ENCODE measurements at places on chromosomes 3 and 15.

DNA sequence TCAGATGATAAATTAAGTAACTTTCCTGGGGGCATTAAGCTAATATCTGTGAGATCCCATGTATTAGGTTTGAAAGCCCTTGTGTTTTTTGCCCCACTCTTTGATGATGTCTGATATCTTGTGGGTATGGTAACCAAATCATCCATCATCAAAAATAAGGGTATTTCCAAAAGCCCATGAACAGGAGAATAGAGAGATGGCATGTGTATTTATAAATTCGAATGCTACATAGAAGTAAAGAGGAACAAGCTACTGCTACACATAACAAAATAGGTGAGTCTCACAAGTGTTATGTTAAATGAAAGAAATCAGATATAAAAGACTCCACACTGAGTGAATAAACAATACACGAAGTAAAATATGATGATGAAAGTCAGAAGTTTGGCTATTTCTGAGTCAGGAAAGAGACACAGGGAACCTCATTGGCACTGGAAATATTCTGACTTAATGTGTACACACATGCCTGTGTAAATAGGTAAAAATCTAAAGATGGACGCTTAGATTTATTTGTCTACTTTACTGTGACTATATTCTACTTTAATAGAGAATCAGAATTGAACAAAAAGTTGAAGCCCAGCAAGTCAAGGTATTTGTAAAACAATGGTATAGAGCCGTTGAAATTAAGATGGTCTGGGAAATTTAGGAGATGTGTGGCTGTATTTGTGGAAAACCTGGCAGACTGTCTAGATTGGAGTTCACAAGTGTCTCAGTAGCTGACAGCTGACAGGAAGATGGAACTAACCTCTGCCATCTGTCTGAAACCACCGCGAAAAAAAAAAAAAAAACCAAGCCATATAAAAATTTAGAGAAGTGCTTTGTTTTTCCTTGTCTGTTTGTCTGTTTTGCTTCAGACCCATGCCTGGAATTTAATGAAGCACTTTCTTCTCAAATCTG lies 111.0 kb upstream of the TGFBR2 start:
- no peak for DNase-seq

GRCh38 chr3:126872701-126873342 lies 110.1 kb upstream of the PLXNA1 start:
- no peak for DNase-seq

DNA sequence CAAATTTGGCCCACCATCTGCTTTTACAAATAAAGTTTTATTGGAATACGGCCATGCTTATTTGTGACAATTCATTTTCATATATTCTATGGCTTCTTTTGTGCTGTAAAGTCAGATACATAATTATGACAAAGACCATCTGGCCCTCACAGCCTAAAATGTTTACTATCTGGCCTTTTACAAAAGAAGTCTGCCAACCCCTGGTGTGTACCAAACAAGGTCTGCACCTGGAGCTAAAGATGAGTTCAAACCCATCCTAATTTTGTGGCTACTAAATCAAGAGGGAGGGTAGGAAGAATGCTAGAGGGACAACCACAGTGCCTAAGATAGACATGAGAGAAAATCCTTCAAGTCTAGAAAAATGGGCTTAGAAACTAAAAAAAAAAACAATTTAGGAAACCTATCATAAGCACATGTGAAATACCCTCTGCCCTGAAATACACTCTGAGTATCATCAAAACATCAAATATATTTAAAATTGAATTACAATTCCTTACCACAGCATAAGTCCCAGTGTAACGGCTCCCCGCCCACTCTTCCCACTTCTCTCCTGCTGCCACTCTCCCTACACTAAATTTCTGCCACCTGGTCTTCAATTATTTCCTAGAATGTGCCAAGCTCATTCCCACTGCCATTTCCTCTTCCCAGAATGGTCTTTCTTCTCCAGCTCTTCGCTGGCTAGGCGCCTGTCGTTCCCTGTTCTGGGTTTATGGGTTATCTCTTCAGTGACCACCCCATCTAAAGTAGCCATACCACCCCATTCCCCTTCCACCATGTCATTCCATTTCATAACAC lies 950.7 kb upstream of the CFAP20DC start:
- DNase-seq, result no peak

GRCh38 chr3:66406831-66407610 lies 93.8 kb downstream of the LRIG1 start:
- no peak for DNase-seq

GRCh38 chr3:167346171-167346570 lies 33.9 kb downstream of the ZBBX start:
- DNase-seq, result no peak

DNA sequence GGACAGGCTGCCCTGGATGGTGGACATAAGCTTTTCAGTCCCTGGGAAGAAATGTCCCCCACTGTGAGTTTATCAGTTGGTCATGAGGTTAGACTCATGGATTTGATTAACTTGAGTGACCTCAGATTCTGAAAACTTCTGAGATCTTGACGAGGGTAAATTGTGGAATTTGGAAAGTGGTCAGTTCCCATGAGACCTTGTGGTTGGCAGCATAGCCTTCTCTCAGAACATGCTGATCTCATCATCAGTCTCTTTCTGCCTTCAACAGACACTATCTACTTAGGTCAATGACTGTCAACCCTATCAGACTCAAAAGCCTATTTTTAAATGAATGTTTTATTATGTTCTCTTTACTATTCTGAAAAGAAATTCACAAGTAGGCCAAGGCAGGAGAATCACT lies 45.6 kb upstream of the NDUFB4 start:
- no peak for DNase-seq
